ENCODE measurements at places on chromosomes 13 and 19. TPM values are rescaled to one million over a fixed set of nuclear protein-coding genes. Genes with fewer than 3 reads are reported as not detected.

DNA sequence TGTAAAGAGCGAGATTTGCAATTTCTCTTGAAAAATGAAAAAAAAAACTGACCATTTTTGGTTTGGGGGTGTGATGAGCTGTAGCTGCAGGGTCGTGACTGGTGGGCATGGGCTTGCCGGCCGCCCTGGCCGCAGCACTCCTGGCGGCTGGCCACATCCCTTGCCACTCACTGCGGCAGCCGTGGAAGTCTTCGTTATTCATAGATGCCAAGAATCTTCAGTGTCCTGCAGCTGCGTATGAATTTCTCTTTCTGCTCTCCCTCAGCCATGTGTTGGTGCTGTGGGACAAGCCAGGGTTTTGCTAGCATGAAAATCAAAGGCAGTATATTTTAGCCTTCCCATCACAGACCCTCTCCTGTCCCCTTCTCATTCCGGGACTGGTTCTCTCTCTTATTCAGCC lies 151.7 kb upstream of the TSHZ3 start:
- no peak overlapping the region for H3K27ac ChIP-seq
- H3K4me1 ChIP-seq: peaks cover 2% of the 10 kb centered on the region
- DNase-seq: no peak
- H3K4me3 ChIP-seq: no peak overlapping the region
- peaks cover 31% of the 10 kb centered on the region for H3K27me3 ChIP-seq
- no peaks in the 10 kb centered on the region for H3K36me3 ChIP-seq

- H3K36me3 ChIP-seq: peaks cover 2% of the 10 kb centered on the region
- H3K27ac ChIP-seq: no peak overlapping the region
- no peaks in the 10 kb centered on the region for H3K4me1 ChIP-seq
- DNase-seq: no peak
- H3K4me3 ChIP-seq: no peak overlapping the region
Observed at GRCh38 chr13:94382960-94383359, 96.5 kb downstream of the DCT start.

DNA sequence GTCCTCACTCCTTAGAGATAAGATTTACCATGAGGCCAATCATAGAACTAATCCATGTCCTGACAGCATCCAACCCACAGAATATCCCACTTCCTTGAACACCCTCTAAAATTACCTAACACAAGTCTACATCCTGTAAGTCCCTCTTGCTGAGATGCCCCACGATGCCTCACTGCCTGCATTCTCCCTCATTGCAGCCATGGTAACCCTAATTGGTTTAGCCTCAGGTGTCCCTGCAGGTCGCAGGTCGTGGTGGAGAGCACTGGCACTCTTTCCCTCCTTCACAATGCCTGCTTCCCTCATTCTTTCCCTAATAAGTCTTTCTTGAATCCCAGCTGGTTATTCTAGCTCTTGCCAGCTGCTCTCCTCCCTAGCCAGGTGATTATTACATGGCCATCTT lies 35.3 kb upstream of the MYO16 start:
- H3K4me1 ChIP-seq: peaks cover 2% of the 10 kb centered on the region
- H3K4me3 ChIP-seq: no peak overlapping the region
- H3K27ac ChIP-seq: no peak overlapping the region
- no peak for DNase-seq
- peaks cover 35% of the 10 kb centered on the region for H3K27me3 ChIP-seq
- H3K36me3 ChIP-seq: no peaks in the 10 kb centered on the region

Gene KIR2DL1
- not detected for total RNA-seq

DNA sequence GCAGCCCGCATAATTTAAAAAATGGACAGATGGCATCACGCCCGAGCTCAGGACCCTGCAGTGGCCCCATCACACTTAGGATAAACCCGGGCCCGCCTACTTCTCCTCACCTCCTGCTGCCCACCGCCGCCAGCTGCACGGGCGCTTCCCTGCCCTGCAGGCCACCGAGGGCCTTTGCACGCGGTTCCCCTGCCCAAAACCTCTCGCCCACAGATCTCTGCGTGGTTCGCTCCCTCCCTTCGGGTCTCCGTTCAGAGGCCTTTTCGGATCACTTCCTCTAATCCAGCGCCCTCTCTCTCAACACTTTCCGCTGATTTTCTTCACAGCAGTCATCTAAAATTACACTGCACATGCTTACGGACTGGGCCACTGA lies 1.8 kb downstream of the SHISA7 start:
- DNase-seq: no peak
- H3K36me3 ChIP-seq: peaks cover 9% of the 10 kb centered on the region
- peaks cover 19% of the 10 kb centered on the region for H3K4me1 ChIP-seq
- peaks cover 68% of the 10 kb centered on the region for H3K27me3 ChIP-seq
- no peak overlapping the region for H3K27ac ChIP-seq
- peak overlapping the region; percentile 76 for H3K4me3 ChIP-seq

DNA sequence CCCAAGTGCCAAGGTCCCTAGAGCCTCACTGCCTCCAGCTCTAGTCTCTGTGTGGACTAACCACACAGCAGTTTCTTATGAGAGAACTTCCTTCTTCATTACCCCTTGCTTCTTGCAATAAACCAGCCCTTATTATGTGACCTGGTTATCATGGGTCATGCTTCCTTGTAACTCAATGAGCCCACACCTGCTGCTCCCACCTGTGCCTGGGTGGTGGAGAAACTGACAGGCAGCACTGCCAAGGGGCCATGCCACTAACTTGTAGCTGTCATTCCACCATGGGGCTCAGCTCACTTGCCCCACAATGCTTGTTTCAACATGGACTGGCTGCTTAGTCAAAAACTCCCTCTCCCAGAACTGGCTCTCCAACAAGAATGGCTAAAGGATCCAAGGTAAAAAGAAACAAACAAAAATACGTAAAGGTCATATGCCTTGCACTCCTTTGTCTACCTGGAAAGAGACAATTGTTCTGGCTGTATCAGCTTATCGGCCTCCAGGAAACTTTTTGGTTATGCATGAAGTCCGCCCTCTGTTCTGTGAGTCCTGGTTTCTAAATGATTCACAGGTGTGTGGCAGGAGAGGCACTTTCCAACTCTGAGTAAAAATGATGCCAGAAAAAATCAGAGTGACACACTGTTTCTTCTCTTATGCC lies 446.4 kb downstream of the COG6 start:
- H3K4me1 ChIP-seq: peaks cover 21% of the 10 kb centered on the region
- peak overlapping the region; percentile 41 for H3K27ac ChIP-seq
- no peak for DNase-seq
- H3K27me3 ChIP-seq: no peaks in the 10 kb centered on the region
